Breast epithelium (tissue), 4 donors: ENCODE measurements at places on chromosomes 7 and 10. TPM values are rescaled to one million over a fixed set of nuclear protein-coding genes. Genes with fewer than 3 reads are reported as not detected.

Gene PRTFDC1
- total RNA-seq = 6.6 TPM

Gene NFE2L3
- 5.8 TPM for total RNA-seq

Gene AGAP9
- 21.0 TPM for total RNA-seq

Gene SLC26A3
- total RNA-seq = not detected

Gene UCN3
- total RNA-seq = not detected

GRCh38 chr7:21640105-21640504 is 97.3 kb downstream of the DNAH11 start:
- DNase-seq = no peak
- H3K4me1 ChIP-seq = no peaks in the 10 kb centered on the region
- H3K27ac ChIP-seq = no peak overlapping the region

- H3K36me3 ChIP-seq = no peaks in the 10 kb centered on the region
- H3K4me3 ChIP-seq = no peak overlapping the region
- H3K4me1 ChIP-seq = no peaks in the 10 kb centered on the region
- no peak for DNase-seq
Observed at GRCh38 chr7:22386865-22387264, 29.9 kb upstream of the RAPGEF5 start.

- no peaks in the 10 kb centered on the region for H3K4me1 ChIP-seq
- no peak overlapping the region for H3K27ac ChIP-seq
- H3K36me3 ChIP-seq = no peaks in the 10 kb centered on the region
- no peaks in the 10 kb centered on the region for H3K27me3 ChIP-seq
Observed at GRCh38 chr7:911791-912480, 35.6 kb downstream of the GET4 start.

GRCh38 chr7:143250822-143251221 is 12.4 kb upstream of the GSTK1 start:
- no peaks in the 10 kb centered on the region for H3K4me1 ChIP-seq
- H3K36me3 ChIP-seq = no peaks in the 10 kb centered on the region
- H3K27me3 ChIP-seq = no peaks in the 10 kb centered on the region
- no peak overlapping the region for H3K27ac ChIP-seq
- H3K4me3 ChIP-seq = no peak overlapping the region
- DNase-seq = no peak

DNA sequence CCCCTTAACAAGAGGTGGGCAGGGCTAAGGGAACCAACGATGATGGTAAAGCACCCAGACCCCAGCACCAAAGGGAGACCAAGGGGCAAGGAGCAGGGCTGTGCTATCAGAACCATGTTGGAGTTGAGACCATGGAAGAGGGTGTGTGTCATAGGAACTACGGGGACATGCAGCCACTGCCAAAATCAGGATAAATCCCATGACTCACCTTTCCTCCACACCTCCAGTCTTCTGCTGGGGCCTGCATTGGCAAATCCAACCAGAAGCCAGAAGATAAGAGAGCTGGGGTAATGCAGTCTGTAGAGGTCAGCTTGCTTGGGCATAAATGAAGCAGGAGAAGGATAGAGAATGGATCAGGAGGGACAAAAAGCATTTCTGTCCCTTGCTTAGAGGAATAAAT is 42.7 kb upstream of the SMARCD3 start:
- H3K27ac ChIP-seq = no peak overlapping the region
- H3K4me3 ChIP-seq = no peak overlapping the region
- H3K4me1 ChIP-seq = no peaks in the 10 kb centered on the region
- no peak for DNase-seq
- no peaks in the 10 kb centered on the region for H3K36me3 ChIP-seq

- H3K27ac ChIP-seq = no peak overlapping the region
- H3K4me3 ChIP-seq = no peak overlapping the region
- H3K36me3 ChIP-seq = no peaks in the 10 kb centered on the region
Observed at GRCh38 chr10:2994221-2994961, 73.0 kb upstream of the PFKP start.

- H3K4me3 ChIP-seq = no peak overlapping the region
- no peak overlapping the region for H3K27ac ChIP-seq
- no peak for DNase-seq
- H3K36me3 ChIP-seq = no peaks in the 10 kb centered on the region
Observed at GRCh38 chr10:117597216-117597615, 54.7 kb downstream of the EMX2 start.

DNA sequence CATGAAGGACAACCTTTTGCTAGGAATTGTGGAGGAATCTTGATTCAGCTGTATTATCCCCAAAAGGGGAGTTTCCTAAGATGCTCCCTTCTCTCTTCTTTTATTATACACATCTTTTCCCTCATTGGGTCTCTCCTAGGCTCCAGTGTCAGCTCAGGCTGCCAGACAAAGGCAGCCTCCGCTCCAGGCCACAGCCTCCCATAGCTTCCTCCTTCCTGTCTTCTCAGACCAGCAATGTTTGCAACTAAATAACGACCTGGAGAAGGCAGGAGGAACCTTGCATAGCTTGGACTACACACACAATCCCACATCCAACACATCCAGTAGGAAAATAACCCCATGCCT is 12.3 kb downstream of the SFXN3 start:
- H3K36me3 ChIP-seq = no peaks in the 10 kb centered on the region
- H3K4me3 ChIP-seq = peak overlapping the region; percentile 57
- peaks cover 7% of the 10 kb centered on the region for H3K27me3 ChIP-seq
- DNase-seq = no peak

DNA sequence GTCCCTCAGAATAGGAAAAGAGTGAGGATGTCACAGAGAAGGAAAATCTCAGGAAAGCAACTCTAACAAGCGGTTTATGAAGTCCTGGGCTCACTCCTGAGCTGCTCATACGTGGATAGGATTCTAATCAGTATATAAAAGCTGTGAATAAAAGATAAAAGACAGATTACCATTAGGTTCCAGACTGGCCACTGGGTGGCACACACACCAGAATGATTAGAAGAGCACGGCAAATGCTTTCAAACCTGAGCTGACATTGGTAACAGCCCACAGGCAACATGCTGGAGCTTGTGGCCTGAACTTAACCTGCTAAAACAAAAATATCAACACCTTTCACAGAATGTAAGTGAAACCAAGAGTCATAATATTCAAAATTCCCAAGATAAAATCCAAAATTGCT is 370.8 kb downstream of the GRID1 start:
- no peak overlapping the region for H3K4me3 ChIP-seq
- no peaks in the 10 kb centered on the region for H3K36me3 ChIP-seq
- H3K27ac ChIP-seq = no peak overlapping the region
- H3K4me1 ChIP-seq = no peaks in the 10 kb centered on the region

DNA sequence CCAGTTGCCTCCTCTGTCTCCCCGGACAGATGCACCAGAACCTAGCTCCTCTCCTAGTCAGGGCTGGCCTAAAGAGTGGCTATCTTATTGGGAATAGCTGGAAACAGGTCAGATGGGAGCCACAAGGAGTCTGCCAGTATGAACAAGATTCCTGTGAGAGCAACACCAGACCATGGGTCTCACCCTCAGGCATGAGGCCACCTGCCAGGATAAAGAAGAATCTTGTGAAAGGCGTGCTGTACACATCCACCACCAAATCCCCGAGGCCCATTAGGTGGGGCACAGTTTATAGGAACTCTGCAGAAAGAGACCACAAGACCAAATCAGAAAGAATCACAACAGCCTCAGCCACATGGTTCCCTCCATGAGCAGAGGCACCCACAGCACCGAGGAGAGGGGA is 325.9 kb downstream of the TNS3 start:
- H3K4me3 ChIP-seq = no peak overlapping the region
- H3K27ac ChIP-seq = no peak overlapping the region
- H3K36me3 ChIP-seq = no peaks in the 10 kb centered on the region
- no peak for DNase-seq
- H3K4me1 ChIP-seq = peaks cover 5% of the 10 kb centered on the region
- no peaks in the 10 kb centered on the region for H3K27me3 ChIP-seq

DNA sequence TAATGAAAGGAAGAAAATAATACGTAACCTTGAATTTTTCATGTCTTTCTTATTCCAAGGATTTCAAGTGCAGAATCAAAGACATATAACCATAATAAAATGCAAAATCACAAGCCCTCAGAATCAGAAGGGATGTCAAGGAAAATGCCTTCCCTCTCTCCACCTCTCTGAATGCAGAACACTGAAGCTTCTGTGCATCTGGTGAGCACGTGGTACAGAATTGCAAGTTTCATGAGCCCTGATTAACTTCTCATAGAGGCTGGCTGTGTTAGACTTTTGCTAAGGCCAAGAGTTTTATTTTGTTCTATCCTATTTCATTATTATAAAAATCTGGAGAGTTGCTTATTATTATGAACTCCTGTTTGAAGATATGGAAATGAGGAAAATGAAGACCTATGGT is 533.7 kb upstream of the POM121L12 start:
- H3K4me1 ChIP-seq = no peaks in the 10 kb centered on the region
- no peaks in the 10 kb centered on the region for H3K36me3 ChIP-seq
- DNase-seq = no peak
- H3K27ac ChIP-seq = no peak overlapping the region

DNA sequence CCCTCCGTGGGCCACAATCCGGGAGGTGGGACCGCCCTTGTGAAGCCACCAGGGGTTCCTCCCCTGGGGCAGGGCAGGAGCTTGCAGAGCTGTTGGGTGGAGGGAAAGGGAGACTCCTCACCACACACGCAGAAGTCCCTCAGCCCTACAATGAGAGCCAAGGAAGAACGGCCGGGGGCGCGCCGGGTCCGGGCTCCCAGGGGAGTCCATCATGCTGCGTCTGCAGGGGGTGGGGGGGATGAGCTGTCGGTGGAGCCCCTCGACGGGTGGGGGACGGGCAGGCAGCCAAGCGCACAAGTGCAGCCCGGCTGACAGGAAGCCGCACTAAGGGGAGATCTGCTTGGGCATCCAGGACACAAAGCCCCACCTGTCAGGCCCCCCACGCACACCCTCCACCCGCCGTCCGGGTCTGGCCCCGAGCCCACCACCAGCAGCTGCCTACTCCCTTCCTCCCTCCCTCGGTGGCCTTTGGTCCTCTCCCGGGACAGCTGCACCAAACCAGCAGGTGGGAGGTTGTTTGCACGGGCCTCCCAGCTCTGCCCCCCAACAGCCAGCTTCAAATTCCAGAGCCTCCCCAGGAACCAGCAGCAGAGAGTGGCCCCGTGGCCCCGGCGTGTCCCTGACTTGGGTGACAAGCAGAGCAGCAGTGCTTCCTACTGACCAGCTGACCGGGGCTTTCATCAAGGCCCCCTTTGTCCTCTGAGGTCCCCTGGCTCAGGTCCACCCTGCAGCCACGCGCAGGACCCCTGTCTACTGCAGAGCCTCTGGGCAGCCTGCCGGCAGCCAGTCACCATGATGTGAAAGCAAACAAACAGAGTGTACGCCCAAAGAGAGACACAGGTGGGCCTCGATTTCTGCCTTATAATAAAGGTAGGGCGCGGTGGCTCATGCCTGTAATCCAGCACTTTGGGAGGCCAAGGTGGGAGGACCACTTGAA is 50.3 kb downstream of the HIP1 start:
- no peaks in the 10 kb centered on the region for H3K36me3 ChIP-seq
- no peaks in the 10 kb centered on the region for H3K4me1 ChIP-seq
- H3K4me3 ChIP-seq = no peak overlapping the region
- no peak overlapping the region for H3K27ac ChIP-seq
- no peaks in the 10 kb centered on the region for H3K27me3 ChIP-seq

DNA sequence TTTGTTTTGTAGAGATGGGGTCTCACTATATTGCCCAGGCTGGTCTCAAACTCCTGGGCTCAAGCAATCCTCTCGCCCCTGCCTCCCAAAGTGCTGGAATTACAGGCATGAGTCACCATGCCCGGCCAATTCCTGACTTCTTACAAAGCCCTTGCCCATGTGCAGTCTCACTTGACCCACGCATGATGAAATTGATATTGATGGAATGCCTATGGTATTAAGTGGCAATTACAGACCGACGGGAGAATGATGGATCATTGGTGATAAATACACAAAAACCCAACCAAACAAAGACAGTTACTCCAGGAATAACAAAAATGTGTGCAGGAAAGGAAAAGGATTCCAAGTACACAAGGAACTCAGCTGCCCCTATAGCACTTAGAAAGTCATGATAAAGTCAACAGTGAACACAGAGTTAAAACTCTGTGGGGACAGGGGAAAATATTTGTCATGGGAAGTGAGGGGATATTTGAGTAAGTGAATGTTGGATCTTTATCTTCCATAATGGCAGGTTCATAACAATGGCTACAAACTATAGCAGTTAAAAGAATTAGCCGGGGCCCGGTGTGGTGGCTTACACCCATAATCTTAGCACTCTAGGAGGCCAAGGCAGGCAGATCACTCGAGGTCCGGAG is 21.6 kb downstream of the HIP1 start:
- no peak overlapping the region for H3K4me3 ChIP-seq
- no peaks in the 10 kb centered on the region for H3K27me3 ChIP-seq
- H3K27ac ChIP-seq = no peak overlapping the region
- DNase-seq = no peak
- H3K36me3 ChIP-seq = no peaks in the 10 kb centered on the region

GRCh38 chr10:78688230-78688900 is 380.4 kb upstream of the ZMIZ1 start:
- no peaks in the 10 kb centered on the region for H3K4me1 ChIP-seq
- no peak overlapping the region for H3K27ac ChIP-seq
- H3K27me3 ChIP-seq = no peaks in the 10 kb centered on the region
- no peaks in the 10 kb centered on the region for H3K36me3 ChIP-seq

DNA sequence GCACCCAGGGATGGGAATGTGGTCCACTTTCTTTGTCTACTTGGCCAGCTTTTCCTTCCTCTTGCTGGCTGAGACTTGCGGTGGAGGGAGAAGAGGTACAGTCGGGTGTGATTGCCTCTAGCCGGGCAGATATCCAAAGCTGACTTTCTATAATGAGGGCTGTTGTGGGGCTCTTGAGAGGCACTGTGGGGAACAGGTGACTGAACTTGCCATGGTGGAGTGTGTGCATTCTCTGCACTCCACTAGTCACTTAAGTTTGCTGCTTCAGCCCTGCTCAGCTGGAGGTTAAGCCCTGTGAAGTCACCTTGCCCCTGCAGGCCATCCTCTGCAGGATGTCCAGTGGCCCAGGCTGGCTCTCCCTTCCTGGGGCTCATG is 116.6 kb downstream of the AOAH start:
- H3K4me3 ChIP-seq = no peak overlapping the region
- H3K27me3 ChIP-seq = no peaks in the 10 kb centered on the region
- no peak for DNase-seq
- H3K4me1 ChIP-seq = no peaks in the 10 kb centered on the region

- no peaks in the 10 kb centered on the region for H3K27me3 ChIP-seq
- H3K36me3 ChIP-seq = no peaks in the 10 kb centered on the region
- no peak overlapping the region for H3K4me3 ChIP-seq
- H3K27ac ChIP-seq = no peak overlapping the region
- H3K4me1 ChIP-seq = no peaks in the 10 kb centered on the region
- DNase-seq = no peak
Observed at GRCh38 chr10:81680359-81680758, 194.6 kb upstream of the NRG3 start.

DNA sequence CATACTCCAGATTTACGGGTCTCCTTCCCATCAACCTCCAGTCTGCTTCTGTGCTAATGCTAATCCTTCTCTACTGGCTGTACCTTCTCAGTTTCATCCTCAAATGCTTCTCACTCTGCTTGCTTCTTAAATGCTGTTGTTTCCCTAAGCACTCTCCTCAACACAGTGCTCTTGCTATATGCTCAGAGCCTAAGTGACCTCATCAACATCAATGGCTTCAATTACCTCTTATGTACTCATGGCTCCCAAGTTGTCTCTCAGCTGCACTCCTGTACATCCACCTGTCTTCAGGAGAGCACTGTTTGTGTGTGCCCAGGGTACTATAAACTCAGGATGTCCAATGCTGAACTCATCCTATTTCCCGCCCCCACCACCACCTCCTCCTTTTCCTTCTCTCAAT is 22.5 kb downstream of the ELAPOR2 start:
- no peaks in the 10 kb centered on the region for H3K27me3 ChIP-seq
- no peaks in the 10 kb centered on the region for H3K36me3 ChIP-seq
- DNase-seq = no peak
- H3K4me1 ChIP-seq = no peaks in the 10 kb centered on the region
- no peak overlapping the region for H3K27ac ChIP-seq

GRCh38 chr10:86260564-86260963 is 106.0 kb downstream of the GRID1 start:
- H3K27me3 ChIP-seq = no peaks in the 10 kb centered on the region
- peak; percentile 5 for DNase-seq
- no peaks in the 10 kb centered on the region for H3K4me1 ChIP-seq
